NCI-H2171 treated with DMSO at 0.1 percent for 48 hours (cell line): ENCODE measurements at places on chromosomes 7 and 10.
A peak's percentile ranks its signal among the peaks of the same experiment; 100 is the strongest.

DNA sequence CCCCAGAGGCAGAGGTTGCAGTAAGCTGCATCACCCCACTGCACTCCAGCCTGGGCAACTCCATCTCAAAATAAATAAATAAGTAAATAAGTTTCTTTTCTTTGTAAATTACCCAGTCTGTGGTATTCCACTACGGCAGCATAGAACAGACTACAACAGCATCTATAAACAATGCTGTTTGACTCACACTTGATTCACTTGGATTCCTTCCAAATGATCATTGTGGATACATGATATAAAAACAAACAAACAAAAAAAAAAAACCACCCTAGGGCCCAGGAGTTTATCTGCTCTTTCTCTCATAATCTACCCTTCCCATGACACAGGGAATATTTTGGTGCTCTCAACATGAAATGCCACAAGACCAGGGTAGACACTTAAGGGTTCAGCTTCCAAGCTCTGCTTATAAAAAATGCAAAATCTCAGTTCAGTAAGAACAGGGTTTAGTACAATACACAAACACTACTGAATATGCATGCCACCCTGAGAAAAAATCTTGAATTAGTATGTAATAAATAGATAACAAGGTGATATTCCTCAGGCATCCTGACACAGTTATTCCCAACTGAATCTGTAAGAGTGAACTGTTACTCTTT is 200.9 kb downstream of the FAM107B start:
- DNase-seq: no peak

DNA sequence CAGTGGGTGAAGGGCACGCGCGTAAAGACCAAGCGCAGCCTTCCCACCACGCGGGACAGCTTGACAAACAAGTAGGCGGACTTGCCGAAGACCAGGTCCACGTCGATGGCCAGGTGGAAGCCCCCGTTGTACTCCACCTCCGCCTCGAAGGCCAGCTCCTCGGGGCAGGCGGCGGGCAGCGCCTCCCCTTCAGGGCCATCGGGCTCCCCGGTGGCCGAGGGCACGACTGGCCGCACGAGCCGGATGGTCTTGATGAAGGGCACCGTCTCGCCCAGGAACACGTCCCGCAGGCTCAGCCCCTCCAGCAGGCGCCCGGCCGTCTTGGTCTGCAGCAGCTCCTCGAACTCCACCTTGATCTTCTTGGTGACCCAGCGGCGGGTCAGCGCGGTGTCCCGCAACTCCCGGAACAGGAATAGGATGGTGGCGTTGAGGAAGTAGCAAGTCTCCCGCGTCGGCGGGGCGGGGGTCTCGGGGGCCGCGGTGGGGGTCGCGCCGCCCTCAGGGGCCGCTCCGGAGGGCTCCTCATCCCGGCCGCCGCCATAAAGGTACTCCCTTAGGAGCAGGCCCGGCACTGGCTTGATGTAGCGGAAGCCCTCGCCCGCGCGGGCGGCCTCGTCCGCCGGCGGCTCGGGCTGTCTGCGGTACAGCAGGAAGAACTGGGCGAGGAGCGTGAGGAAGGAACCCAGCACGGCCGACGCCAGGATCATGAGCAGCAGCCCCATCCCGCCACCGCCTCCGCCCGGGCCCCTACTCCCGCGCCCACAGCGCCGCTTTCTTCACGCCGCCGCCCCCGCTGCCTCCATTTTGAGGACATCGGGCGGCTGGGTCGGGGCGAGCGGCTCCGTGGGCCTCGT is 507 bp downstream of the PDZD8 start:
- peak; percentile 39 for DNase-seq

DNA sequence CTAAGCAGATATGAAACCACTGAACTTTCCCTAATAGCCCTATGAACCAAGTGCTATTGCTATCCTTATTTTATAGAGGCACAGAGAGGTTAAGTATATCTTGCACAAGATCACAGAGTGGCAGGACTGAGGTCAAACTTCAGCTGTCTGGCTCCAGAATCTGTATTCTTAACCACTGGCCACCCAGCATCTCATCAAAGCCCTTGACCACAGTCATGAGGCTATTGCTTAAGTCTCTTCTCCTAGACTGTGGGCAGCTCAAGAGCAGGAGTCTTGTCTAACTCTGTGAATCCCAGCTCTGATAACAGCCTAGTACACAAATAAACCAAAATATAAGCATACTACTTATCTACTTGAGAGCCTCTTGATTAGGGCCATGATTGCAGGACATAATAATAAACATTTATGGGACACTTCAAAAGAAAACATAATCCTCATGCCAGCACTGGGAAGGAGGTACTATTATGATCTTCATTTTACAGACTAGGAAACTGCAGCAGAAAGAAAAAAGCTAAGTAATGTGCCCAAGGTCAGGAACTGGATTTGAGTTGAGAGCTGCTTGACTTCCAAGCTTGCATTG is 22.4 kb upstream of the SMC3 start:
- no peak for DNase-seq

- DNase-seq: no peak
Observed at GRCh38 chr7:78055599-78055998, 257.0 kb downstream of the PHTF2 start.

- DNase-seq: no peak
Observed at GRCh38 chr10:729213-729612, 39.7 kb upstream of the DIP2C start.

DNA sequence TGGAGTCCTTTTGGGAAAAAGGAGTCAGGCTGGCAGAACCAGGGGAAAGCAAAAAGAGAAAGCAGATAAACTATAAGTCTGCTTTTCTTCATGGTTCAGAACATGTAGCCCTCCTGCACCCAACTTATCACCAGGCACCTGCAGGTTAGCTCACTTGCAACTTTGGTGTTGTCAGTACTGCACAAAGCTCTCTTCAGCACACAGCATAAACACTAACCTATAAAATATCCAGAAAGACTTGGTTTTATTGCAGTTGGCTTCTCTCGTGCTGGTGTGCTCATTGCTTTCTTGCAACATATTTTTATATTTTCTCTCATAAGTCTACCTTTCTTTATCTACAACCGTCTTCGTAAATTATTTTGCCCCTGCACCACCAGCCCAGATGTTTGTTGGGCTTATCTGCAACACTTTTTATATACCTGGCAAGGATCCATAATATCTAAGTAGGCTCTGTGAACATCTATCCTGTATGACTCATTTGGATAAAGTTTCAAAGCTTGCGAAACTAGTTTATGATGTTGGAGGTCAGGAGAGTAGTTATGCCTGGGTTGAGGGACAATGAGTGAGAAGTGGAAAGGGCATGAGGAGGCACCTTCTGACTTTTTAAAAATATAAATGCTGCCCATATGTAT is 164.6 kb downstream of the ANKRD30A start:
- no peak for DNase-seq

GRCh38 chr7:7882888-7883287 is 85.7 kb upstream of the GLCCI1 start:
- no peak for DNase-seq

GRCh38 chr7:96045919-96046318 is 273.6 kb downstream of the DYNC1I1 start:
- DNase-seq: no peak

- DNase-seq: no peak
Observed at GRCh38 chr7:42479816-42480633, 243.0 kb upstream of the GLI3 start.

- DNase-seq: no peak
Observed at GRCh38 chr7:38798552-38799267, 110.3 kb downstream of the VPS41 start.

- DNase-seq: no peak
Observed at GRCh38 chr10:101875068-101875688, 31.6 kb upstream of the KCNIP2 start.

DNA sequence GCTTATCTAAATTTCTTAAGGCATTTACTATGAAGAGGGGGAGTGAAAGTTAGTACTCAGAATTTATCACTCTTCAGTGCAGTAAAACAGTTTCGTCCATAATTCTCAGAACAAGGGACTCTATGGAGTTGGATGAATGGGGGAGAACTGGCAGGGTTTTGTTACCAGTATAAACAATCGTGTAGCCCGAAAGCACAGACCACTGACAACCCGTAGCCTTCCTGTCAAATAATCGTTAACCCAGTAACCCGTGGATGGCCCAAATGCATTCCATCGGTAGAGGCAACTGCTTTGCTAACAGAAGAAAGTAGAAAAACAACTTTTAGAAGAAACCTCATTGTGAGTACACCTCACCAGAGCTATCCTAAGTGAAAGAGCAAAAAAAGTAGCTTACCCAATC is 583.9 kb downstream of the NXPH1 start:
- no peak for DNase-seq

GRCh38 chr10:3704565-3705325 is 80.3 kb downstream of the KLF6 start:
- no peak for DNase-seq

DNA sequence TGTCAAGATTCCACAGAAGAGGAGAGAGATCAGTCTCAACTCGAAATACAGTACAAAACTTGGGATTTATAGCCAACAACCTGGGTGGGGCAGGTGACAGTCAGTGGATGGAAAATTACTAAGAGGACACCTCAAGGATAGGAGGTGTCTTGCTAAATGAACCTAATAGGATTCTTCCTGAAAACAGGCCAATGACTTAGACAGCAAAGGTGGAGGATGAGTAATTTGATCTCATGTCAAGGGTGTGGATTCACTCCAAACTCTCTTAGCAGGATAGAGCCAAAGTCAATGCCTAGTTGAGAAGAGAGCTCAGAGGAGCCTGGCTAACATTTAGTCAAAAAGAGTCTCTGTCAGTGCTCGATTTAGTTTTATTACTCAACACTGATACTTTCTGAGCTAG is 106.7 kb upstream of the INSYN2A start:
- DNase-seq: peak; percentile 17

DNA sequence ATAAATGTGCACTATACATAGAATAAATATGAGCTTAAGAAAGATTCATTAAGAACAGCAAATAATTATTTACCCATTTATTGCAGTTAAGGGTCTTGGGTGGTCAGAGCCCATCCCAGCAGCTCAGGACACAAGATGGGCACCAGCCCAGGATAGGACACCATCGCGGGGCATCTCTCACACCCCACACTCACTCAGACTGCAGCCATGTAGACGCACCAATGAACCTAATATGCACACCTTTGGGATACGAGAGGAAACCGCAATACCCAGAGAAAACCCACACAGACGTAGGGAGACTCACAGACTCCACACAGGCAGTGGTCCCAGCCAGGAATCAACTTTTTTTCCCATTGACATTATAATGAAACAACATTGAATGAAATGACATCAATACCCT is 36.0 kb downstream of the CARD11 start:
- DNase-seq: no peak

GRCh38 chr10:75592791-75593643 is 161.6 kb downstream of the LRMDA start:
- no peak for DNase-seq

DNA sequence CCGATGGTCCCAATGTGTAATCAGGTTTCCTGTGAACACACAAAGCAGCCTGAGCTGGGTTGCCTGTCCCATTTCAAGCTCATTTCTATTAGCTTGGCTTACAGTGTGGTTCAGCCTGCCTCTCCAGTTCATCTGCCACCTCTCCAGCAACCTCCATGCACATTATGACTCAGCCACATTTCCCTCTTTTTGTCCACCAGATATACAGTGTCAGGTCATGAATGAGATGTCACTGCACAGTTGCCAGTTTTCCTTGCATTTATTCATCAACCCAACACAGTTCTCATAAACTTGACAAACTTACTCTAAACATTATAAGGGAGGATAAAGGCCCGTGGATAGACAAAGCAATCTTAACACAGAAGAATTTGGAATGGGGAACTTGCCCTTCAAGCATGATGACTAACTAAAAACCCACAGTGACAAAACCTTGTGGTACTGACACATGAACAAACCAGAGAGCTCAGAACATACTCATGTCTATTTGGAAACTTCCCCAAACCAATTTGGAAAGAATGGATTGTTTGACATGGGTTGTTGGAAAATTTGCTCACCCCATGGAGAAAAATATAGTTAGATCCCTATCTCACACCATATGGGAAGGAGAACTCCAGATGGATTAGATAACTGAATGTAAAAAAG is 2.5 kb upstream of the CFAP58 start:
- no peak for DNase-seq

GRCh38 chr10:46560952-46561351 is 4.5 kb upstream of the GPRIN2 start:
- DNase-seq: no peak

GRCh38 chr7:4682621-4683042 is 537 bp downstream of the FOXK1 start:
- DNase-seq: peak; percentile 10

DNA sequence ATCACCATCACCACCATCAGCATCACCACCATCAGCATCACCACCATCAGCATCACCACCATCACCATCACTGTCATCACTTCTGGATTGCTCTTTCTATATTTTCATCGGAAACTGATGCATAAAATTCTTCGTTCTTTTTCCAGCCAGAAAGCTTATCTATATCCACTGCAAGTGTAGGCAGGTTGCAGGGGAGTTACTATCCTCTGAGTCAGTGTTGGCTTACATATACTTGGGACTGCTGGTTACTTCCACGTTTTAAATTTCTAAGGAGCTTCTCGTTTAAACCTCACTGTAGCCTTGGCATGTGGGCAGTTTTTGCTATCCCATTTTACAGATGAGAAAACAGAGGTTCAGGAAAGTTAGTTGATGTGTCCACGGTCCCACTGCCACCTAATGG is 66.1 kb downstream of the FOXL3 start:
- no peak for DNase-seq

- no peak for DNase-seq
Observed at GRCh38 chr7:135855846-135856245, 107.2 kb upstream of the FAM180A start.

GRCh38 chr10:107094824-107095522 is 69.5 kb downstream of the SORCS1 start:
- no peak for DNase-seq

DNA sequence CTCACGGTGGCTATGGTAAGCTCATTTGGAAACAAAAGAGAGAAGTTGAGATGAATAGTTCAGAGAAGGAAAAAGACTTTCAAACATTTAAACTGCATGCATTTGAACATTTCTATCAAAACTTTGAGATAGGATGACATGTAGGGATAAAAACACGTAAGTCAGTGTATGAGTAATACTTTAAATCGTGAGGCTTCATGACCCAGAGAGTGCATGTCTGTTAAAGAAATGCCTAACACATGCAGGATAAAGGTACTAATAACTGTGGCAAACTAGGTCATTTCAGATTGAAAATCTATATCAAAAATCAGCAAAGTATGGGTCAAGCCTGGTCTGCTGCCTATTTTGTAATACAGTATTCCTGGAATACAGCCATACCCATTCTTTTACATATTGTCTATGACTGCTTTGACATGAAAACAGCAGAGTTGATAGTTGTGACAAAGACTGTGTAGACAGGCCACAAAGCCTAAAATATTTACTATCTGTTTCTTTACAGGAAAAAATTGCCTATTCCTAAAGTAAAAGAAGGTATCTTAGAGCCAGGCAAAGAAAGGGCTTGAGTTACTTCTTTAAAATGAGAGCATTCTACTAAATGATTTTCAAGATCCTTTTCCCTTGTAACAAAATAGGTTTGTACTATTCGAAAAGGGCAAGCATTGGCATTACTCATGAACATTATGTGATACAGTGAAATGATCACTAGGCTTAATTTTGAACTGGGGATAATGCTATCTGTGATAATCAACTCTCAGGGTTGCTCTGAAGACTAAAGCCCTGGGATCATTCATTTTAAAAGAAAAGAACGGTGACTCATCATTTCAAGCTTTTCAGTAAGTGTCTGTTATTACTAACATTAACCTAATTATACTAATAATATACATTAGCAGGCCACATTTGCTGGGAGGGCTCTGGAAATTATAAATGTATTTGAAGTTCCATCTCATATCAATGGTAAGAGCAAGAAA is 185.9 kb downstream of the CRPPA start:
- no peak for DNase-seq
